ENCODE measurements at places on chromosomes 6 and 20. TPM values are rescaled to one million over a fixed set of nuclear protein-coding genes. Genes with fewer than 3 reads are reported as not detected.

The TCP11 gene
- polyA plus RNA-seq: 2.0 TPM

The NKAIN4 gene
- polyA plus RNA-seq: 25.4 TPM

The TCF21 gene
- 153 TPM for polyA plus RNA-seq

The GMPR gene
- polyA plus RNA-seq: 12.2 TPM

The AHCY gene
- polyA plus RNA-seq: 183 TPM

The GHRH gene
- not detected for polyA plus RNA-seq

The RMND1 gene
- polyA plus RNA-seq: 58.4 TPM

The DEFB124 gene
- polyA plus RNA-seq: not detected

The RIPOR3 gene
- polyA plus RNA-seq: 8.8 TPM

The TINAG gene
- 30.3 TPM for polyA plus RNA-seq

The SIRPB1 gene
- polyA plus RNA-seq: 0.29 TPM

The KCNQ5 gene
- 0.14 TPM for polyA plus RNA-seq

The ELOVL2 gene
- 7.2 TPM for polyA plus RNA-seq

The SOBP gene
- 17.6 TPM for polyA plus RNA-seq

The TSPO2 gene
- polyA plus RNA-seq: 0.88 TPM

The ARMC12 gene
- polyA plus RNA-seq: 1.5 TPM

The PGC gene
- polyA plus RNA-seq: 0.48 TPM

The CALHM6 gene
- polyA plus RNA-seq: 3.9 TPM

The DNMT3B gene
- 7.8 TPM for polyA plus RNA-seq

The MOXD1 gene
- 315 TPM for polyA plus RNA-seq

The ARFGEF3 gene
- 6.9 TPM for polyA plus RNA-seq

The MTFR2 gene
- polyA plus RNA-seq: 1.9 TPM

The PRELID3B gene
- polyA plus RNA-seq: 65.4 TPM

The MRPS26 gene
- 57.9 TPM for polyA plus RNA-seq

The CD40 gene
- 6.6 TPM for polyA plus RNA-seq
